SK-N-SH (cell line): ENCODE measurements at places on chromosomes 7 and 10.

- no peak for DNase-seq
Observed at GRCh38 chr7:122339145-122339904, 34.8 kb upstream of the FEZF1 start.

GRCh38 chr7:126589068-126589684 lies 663.6 kb downstream of the GRM8 start:
- no peak for DNase-seq

- DNase-seq: no peak
Observed at GRCh38 chr7:43302773-43303460, 190.5 kb downstream of the HECW1 start.

DNA sequence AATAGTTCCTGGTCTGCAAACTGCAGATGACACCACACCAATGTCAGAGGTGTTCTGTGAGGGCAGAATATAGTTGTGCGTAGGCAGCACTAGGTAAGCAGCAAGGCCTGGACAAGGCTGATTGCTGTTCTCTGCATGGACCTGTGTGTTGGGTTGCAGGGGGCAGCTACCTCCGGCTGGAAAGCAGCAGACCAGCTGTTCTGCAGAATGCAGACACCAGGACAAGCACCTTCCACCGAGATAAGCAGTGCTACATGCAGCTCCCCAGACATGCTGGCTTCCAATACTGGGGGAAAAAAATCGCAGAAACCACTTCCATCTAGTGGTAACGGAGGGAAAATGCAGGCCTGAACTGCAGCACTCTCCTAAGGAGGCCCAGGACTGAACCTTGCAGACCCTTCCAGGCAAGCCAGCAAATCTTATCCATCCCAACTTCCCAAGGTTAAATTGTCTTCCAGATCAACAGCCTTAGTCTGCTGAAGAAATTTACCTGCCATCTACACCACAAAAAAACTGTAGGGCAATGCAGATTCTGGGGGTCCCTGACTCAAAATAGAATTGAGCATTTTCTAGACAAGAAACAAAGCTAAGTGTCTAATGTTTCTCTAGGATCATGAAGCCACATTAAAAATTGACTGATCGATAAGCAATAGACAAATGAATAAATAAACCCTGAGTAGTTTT lies 50.5 kb upstream of the COBL start:
- peak; percentile 81 for DNase-seq

GRCh38 chr10:121379013-121379412 lies 219.2 kb downstream of the FGFR2 start:
- DNase-seq: peak; percentile 63

DNA sequence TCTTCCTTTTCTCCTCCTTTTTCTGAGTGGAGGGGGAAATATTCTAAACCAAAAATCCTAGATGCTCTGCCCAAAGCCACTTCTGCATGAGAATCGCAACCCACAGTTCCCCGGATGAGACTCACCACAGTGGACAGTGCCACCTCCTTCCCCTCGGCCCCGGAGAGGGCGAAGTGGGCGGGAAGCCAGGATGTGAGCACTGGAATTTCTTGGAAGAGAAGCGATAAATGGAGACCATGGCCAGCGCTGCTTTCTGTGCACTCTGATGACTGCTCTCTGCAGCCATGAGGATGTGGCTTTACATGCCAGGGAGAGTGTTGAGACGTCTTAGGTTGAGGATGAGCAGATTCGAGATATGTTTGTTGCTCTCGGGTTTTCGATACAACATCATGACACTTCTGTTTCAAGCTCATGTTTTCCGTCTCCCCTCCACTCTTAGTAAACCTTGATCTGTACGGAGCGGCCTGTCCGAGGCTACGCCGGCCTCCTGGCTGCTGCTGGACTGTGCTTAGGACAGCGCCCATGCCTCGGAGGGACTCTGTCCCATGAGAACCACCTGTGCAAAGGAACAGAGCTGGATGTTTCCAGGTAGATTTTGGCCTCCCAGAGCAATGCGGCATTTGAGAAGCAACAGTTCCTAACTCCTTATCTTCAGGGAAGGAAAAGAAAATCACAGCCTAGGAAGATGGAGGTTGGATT lies 414.6 kb upstream of the FOXK1 start:
- DNase-seq: no peak

GRCh38 chr10:107340326-107340725 lies 175.8 kb upstream of the SORCS1 start:
- DNase-seq: no peak

DNA sequence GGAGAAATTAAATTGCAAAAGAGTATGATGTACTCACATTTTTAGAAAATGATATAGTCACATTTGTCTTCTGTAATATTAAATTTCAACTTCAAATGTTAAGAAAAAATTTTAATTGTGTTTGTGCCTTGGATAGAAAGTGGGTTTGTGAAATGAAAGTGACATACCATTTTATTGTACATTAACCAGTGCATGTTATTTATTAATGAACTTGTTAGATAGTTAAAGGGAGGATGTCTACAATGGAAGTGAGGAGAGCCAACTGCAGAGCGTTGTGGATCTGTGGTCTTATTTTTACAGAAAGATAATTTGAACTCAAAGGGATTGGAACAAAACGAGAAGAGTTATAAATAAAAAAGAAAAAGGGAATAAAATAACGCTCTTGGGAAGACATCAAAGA lies 291.7 kb downstream of the ARL4A start:
- DNase-seq: no peak

GRCh38 chr7:120898715-120899499 lies 41.0 kb upstream of the TSPAN12 start:
- no peak for DNase-seq

DNA sequence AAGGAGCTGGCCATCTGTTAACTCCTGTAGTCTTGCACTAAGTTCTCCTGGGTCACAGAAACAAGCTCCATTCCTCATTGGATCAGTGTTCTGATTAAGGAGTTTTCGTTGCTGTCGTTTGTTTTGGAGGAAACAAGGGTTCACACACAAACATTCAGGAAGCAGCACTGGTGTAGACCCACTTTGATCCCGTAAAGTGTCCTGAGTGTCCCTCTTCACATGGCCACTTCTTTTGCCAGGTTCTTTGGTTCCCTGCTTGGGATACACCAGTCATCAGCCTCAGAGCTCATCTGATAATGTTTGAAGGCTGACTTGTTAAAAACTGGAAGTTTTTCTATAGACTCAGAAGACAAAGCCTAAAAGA lies 10.9 kb downstream of the PDK4 start:
- no peak for DNase-seq

DNA sequence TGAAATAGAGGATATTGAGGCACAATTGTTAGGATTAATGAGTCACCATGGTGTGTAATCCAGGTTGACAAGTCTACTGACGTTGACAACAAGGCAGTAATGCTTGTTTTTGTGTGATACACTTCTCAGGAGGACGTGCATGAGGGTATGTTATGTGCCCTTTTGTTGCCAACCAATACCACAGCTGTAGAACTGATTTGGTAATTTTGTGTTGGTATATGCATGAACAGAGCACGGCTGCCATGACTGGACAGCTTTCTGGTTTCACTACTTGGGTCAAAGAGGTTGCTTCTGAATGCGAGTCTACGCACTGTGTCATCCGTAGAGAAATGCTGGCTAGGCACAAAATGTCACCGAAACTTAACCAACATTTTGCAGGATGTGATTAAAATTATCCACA lies 32.9 kb downstream of the PHTF2 start:
- DNase-seq: no peak

GRCh38 chr10:73875139-73875475 lies 752 bp upstream of the CAMK2G start:
- DNase-seq: no peak

- DNase-seq: peak; percentile 76
Observed at GRCh38 chr10:110498087-110498981, 627 bp downstream of the DUSP5 start.

DNA sequence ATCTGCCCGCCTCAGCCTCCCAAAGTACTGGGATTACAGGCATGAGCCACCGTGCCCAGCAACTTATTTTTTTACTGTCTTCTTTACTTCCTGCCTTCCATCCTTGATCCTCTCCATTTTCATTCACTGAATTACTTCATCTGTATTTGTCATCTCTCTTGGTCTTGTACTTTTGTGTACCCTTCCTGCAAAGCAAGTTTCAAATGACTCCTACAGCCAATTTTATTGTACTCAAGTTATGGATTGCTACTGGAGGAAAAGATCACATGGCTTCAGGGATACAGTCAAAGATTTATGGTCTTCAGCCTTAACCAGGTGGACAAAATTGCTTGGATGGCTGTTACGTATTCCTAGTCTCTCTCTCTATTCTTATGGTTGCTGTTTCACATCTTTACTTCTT lies 22.6 kb downstream of the SEPTIN7 start:
- no peak for DNase-seq

- no peak for DNase-seq
Observed at GRCh38 chr7:50667789-50668226, 102.6 kb upstream of the DDC start.

DNA sequence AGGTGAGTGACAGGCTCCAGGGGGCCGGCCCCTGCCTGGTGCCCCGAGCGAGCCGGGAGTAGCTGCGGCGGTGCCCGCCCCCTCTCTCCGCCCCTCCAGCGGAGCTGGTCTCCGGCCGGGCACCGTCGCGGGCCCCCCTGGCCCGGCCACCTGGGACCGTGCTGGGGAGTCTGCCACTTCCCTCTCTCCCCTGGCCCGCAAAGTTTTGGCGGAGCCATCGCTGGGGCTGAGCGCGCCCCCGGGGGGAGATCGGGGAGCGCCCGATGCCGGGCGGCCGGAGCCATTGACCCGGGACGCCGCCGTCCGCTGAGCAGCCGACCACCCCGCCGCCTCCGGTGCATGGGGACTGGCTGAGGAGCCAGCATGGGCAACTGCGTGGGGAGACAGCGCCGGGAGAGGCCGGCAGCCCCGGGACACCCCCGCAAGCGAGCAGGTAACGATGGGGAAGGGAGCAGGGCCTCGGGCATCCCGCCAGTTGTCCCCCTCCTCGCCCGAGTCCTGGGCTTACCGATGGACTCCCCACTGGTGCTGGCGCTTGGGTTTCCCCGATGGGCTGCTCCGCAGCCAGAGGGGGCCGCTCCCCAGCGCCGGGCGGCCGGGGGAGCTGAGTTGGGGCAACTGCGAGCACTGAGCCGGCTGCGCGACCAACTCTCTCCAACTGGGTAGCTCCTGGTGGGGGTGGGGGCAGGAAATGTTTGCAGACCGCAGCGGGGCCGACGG lies at the start of gene UBTD1:
UBTD1 (plus strand) TSS at position 84 of the 720 bp plus-strand sequence; CDS start at position 364, 280 bp downstream.
- DNase-seq: peak; percentile 75

DNA sequence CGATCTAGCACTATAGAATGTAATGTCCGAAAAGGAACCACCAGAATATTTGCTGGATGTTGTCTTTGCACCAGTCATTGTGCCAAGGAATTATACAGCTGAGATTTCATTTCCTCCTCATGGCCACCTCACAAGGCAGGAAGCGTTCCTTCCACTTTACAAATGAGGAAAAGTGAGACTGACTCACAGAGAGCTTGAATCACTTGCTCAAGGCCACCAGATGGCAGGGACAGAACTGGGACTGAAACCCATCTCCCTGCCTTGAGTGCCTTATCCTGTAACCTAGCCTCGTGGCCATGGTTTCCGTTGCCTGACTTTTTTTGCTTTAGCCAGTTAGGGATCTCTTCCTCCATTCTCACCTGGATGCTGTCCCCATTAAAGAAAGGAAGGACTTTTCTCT lies 44.7 kb upstream of the PDZD8 start:
- no peak for DNase-seq

GRCh38 chr7:25860275-25861163 lies 291.5 kb upstream of the NFE2L3 start:
- peak; percentile 43 for DNase-seq

DNA sequence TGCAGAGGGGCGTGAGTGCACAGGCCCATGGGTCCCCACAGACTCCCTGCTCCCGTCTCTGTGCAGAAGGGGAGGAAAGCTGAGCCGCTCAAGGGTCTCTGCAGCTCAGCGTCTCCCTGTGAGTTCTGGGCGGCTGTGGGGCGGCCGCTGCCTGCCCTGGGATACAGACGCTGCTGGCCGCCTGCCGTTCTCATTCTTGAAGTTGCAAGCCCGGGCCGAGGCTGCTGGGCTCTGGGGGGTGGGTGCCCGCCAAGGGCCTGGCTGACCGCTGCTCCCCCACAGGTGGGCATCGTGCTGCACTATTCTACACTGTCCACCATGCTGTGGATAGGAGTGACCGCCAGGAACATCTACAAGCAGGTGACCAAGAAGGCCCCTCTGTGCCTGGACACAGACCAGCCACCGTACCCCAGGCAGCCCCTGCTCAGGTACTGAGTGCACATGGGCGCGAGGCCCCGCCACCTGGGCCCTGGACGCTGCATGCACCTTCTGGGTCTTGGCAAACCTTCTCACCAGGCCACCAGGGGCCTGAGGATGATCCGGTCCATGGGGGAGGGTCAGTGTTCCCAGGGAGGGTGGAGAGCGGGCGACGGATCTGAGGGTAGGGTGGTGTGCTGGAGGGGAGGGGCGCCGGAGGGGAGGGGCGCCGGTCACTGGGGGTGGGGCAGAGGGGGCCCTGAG lies 14.8 kb downstream of the ADGRA1 start:
- no peak for DNase-seq

DNA sequence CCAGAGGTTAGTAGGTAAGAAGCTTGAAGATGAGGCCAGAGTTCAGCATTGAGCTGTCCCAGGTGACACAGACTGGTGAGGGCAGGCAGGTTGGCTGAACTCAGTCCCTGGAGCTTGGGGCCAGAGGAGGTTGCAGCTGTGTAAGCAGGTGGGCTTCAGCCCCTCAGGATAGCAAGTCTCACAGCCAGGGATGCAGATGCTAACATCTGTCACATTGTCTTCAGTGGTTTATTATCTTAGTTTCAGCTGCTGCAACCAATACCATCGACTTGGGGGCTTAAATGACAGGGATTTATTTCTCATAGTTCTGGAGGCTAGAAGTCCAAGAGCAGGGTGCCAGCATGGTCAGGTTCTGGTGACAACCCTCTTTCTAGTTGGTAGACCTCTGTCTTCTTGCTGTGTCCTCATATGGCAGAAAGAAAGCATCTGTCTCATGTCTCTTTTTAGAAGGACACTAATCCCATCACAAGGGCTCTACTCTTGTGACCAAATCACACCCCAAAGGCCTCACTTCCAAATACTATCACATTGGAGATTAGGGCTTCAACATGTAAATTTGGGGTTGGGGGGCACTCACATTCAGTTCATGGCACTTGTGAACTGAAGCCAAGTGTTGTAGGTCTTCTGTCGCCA lies 146.2 kb downstream of the KIAA1217 start:
- DNase-seq: no peak

DNA sequence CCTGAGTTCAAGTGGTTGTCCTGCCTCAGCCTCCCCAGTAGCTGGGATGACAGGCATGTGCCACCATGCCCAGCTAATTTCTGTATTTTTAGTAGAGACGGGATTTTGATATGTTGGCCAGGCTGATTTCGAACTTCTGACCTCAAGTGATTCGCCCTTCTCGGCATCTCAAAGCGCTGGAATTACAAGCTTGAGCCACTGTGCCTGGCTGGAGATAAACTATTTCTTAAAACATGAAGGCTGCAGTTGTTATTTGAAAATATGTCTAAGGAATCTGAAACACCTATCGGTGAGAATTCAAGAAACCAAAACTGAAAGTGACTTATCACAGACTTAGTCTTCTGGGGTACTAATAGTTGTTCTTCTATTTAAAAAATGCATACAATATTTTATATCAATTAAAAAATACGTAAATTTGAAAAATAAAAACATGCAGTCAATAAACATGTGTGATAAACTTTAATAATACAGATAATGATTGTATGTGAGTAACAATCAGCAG lies 176.9 kb upstream of the PRSS58 start:
- DNase-seq: no peak
